Stimulated activated CD4-positive, alpha-beta T cell treated with anti-CD3 and anti-CD28 coated beads, TNF-alpha, amount 100 ng/mL, for 24 hours (primary cell): ENCODE measurements at places on chromosomes 16 and 17.

DNA sequence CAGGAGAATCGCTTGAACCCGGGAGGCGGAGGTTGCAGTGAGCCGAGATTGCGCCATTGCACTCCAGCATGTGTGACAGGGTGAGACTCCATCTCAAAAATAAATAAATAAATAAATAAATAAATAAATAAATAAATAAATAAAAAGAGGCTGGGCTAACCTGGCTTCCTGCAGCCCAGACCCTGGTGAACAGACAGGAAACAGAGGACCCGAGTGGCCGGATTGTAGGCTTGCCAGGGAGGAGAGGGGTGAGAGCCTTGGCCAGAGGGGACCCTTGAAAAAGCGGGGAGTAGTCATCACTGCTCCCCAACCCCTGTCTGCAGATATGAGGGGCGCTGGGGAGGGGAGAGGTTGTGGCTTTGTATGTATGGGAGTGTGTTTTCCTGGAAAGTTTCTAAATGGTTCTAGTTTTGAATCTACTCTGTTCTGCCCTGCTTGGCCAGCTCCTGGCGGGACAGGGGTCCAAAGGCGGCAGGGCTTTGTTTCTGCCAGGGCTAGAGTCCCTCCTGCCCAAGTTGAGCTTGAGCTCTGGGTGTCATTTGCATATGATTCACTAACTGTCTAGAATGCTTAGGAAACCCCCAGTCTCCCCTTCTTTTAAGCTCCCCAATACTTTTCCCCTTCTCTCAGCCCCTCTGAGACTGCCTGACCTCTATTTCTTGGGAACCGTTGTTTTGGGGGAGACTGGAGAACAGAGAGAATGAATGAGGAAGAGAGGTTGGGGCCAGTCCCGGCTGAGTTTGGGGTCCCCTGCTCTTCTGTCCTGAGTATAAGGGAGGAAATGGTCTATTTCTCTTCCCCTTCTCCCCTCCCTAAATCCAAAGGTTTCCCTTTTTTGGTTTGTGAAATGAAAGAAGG, 16.4 kb downstream of the RARA start:
- no peak for DNase-seq

DNA sequence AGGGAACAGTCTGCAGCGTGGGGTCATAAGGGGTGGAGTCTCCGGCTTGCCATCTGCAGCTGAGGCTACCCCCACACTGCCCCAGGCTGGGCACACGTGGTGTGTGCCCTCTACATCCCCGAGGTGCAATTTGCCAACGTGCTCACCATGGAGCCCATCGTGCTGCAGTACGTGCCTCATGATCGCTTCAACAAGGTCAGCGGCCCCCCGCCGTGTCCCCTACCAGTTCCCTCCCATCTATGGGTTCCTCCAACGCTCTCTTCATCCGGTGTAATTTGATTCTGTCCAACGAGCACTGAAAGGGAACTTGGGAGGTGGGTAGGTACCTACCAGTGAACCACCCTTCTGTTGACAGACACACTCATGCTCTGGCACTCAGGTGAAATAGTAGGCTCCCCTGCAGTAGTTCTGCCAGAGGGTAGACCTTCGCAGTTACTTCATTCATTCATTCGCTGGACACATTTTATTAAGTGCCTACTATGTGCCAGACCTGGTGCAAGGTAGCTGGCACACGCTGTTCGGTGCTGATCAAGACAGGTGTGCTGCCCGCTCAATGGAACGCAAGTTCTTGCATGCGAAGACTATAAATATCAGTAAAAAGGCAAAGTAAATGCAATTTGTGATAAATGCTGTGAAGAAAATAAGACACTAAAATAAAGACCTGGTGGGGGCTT, 2.7 kb downstream of the MLLT6 start:
- no peak for DNase-seq

GRCh38 chr17:64152428-64153125, 22.6 kb upstream of the ERN1 start:
- no peak for DNase-seq

DNA sequence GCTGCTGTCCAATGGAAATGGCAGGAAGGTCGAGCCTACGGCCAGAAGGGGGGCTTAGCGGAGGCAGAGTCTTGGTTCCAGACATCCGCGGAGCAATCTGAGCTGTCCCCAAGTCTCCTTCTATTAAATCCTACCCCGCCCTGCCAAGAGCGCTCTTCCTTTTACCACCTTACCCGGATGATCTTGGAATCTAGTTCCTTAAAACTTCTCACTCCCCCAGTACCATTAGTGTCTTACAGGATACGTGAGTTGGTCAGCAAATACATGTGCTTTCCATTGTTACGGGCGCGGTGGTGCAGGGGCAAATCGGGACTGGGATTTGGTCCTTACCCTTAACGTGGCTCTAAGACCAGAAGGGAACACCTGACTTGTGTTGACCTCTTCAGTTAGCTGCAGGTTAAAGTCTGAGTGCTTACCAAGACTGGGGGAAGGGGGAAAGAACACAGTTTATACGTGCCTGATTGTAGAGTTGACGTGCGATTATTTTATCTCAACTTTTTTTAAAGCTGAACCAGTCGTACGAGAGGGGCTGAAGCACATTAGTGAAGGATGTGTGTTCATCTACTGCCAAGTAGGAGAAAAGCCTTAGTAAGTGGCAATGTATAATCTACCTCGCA, 495 bp downstream of the TXNDC17 start:
- no peak for DNase-seq

- DNase-seq = no peak
Observed at GRCh38 chr17:51597345-51597744, 337.0 kb downstream of the UTP18 start.

GRCh38 chr17:74427048-74427762, 4.7 kb upstream of the GPRC5C start:
- DNase-seq = no peak

GRCh38 chr17:80546267-80546666, 1.6 kb downstream of the RPTOR start:
- DNase-seq = no peak

DNA sequence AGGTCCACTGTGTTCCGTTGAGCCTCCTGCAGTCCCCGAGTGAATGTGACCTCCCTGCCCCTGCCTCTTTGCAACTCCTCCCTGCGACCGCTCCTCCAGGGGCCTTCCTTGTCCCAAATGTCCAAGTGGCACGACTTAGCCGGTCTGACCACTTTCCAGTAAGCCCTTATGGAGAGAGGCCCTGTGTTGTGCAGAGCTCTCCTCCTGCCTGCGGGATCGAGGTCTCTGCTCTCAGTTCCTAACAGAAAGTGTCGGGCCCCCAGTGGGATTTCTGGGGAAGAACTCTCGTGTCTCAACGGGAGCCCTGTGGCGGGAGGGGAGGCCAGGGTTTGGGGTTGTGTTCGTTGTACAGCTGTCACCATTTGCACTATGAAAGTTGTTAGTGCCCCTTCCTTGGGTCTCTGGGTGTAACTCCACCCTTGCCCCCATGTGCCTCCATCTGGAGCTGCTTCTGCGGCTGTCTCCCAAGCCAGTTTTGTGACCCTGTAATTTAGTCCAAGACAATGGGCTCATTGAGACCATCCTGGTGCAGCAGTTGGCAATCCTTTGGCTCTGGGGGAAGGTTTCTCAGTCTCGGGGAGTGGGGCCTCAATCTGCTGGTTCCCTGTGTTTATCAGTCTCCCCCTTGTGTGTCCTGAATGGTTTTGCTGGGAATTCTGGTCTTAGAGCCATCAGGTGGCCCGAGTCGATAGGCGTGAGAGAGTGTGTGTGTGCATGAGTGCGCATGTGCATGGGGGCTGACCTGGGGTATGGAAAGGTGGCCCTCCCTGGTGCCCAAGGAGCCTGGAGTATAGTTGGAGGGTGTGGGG, 234.5 kb downstream of the SEC14L1 start:
- DNase-seq = no peak

- no peak for DNase-seq
Observed at GRCh38 chr17:65191811-65192740, 54.9 kb downstream of the RGS9 start.

DNA sequence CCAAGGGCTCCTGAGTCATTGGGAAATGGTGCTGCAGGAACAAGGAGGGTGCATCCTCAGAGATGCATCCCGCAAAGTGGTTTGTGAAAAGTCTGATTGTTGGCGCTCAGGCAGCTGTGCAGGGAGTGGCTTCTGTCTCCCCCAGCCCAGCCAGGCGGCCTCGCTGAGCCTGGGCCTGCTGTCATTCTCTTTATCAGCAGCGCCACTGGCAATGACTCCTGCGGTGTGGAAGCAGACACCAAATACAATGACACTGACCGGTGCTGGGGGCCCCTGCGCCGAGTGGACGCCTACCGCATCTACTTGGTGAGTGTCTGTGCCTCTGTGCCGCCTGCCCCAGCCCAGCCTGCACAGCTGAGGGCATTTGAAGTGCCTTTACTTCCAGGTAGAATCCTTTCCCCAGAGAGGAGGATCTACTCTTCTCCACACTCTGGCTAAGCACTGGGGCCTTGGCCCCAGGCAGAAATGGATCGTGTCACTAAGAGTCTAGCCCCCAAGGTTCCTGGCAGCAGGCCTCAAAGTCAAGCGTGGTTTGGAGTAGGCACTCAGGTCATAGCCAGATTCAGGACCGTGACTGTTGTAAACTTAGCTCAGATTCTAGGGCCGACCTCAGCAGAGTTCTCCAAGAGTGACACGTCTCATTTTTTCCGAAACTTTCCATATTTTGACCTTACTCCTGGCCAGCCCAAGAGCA, 19.3 kb upstream of the NAT9 start:
- no peak for DNase-seq

DNA sequence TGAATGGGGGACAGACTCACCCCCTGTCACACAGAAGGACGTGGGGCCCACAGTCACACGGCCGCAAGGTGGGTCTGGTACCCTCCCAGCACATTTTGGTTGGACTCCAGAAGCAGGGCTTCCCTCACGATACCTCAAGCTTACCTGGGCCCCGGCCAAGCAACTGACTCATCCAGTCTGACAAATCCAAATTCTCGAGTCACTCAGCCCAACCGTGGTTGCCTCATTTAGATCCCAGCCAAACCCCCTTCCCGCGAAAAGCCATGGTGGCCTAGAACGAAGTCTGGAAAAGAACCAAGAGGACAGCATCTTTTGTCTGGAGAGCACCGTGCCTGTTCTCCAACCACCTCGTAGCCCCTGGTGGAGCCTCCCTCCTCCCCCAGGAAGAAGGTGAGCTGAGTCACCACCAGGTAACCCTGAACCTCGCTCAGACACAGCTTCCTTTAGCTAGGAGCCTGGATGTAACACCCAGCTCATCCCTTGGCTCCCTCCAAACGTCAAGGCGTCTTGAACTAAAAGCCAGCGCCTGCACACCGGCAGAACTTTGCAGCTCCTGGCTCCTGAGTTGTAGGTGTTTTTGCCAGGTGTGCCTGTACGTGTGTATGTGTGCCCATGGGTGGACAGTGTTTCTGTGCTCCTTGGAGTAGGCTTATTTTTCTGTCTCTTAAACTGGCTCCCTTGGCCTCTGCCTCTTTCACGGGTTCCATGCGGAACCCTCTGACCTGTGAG, 78.9 kb downstream of the CMIP start:
- no peak for DNase-seq

GRCh38 chr16:55811811-55812210, 21.1 kb downstream of the CES1 start:
- no peak for DNase-seq

- no peak for DNase-seq
Observed at GRCh38 chr17:67278363-67278762, 33.4 kb upstream of the HELZ start.

DNA sequence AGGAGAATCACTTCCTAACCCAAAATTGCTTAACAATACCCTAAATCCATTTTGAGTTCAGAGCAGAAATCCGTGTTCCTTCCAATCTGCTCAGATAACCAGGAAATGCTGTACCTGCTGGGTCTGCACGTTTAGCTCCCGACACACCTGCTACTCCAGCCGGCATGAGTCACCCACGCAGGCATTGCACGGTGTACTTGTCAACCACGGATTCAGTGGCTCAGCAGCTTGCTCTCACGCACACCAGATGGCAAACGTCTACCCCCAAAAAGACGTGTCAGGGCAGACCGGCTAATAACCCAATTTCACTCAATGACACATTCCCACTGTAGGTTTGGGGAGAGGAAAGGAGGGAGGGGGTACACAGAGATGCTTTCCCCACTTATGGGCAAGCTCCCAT, 468.1 kb downstream of the SOX9 start:
- DNase-seq = no peak

GRCh38 chr17:80703142-80703478, 158.5 kb downstream of the RPTOR start:
- DNase-seq = no peak

DNA sequence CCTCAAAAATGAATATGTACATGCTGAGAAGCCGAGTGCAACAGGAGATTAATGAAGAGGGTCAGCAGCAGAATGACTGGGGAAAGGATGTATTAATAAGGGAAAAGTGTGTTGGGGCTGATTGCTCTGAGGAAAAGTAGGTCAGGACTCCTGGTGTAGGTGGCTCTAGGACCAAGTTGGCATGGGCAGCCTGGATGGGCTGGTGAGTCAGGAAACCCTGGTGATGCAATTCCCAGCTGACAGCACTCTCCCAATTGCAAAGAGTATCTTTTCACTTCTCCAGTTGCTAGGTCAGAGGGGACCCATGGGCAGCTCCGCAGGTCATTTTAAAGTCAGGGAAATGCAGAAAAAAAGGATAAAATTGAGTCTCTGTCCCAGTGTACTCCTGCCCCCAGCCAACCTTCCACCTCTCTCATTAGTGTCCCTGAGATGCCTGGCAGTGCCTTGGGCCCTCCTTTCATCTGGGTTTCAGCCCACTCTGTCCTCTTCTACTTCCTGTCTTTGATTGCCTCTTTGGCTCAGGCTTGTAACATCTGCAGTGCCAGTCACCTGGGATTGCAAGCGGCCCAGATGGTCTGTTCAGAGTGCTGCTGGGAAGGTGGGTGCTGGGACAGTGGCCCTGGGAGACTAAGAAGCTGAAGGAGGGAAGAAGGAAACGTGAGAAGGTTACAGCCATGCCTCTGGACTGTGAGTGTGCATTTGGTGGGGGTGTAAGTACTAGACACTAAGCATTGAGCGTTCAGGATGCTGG, 2177.2 kb downstream of the TP53TG3F start:
- no peak for DNase-seq

GRCh38 chr16:66002601-66003000, 363.9 kb upstream of the CDH5 start:
- no peak for DNase-seq

GRCh38 chr16:88961011-88961410, 16.0 kb downstream of the CBFA2T3 start:
- no peak for DNase-seq

GRCh38 chr17:72812823-72813222, 279.7 kb downstream of the SLC39A11 start:
- no peak for DNase-seq
